ENCODE measurements at places on chromosomes 12 and 14.

DNA sequence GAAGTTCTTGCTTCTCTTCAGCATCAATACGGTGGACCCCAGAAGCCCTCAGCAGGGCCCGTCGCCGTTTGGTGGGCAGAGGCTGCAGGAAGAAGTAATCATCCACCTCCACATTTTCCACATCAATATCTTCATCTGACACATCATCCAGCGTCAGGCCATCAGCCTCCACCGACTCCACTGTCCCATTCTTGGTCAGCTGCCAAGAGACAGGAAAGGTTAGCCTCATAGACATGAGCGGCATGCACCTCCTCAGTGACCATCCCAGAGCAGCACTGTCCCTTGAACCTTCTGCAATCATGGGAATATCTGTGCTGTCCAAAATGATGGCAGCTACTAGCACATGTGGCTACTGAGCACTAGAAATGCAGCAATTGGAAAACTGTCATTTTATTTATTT, 15.6 kb downstream of the CSRNP2 start:
- DNase-seq, result no peak

DNA sequence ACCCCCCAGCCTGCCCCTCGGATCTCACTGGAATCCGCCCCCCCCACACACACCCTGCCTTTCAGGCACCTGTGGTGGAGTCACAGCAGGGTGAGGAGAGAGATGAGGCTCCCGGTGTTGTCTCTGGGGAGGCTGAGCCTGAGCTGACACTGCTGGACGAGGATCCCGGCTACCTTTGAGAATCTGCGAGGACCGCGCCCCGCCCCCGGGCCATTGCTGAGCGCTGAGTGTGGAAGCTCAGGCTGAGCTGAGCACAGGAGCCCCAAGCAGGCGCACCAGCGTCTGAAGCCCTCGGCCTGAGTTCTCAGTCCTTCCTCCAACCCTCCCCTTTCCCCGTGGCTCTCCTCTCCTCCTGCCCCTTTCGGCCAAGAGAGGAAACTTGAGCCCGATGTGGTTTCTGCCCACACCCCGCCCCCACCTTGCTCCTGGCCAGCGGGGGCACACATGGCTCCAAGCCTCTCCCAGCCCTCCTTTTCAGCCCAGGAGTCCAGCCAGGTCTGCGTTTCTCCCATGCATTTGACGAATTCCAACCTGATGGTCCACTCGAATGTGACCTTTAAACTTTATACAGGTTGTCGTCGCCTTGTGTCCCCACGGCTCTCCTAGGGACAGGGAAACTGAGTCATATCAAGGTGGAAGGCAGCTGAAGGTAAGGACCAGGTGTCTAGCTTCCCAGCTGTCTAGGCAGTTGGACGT, at the start of gene NFE2:
Gene NFE2 (minus strand): TSS at position 284 of the 696 bp plus-strand sequence. CDS start 5,767 bp downstream, outside the sequence.
- peak; percentile 87 for DNase-seq

DNA sequence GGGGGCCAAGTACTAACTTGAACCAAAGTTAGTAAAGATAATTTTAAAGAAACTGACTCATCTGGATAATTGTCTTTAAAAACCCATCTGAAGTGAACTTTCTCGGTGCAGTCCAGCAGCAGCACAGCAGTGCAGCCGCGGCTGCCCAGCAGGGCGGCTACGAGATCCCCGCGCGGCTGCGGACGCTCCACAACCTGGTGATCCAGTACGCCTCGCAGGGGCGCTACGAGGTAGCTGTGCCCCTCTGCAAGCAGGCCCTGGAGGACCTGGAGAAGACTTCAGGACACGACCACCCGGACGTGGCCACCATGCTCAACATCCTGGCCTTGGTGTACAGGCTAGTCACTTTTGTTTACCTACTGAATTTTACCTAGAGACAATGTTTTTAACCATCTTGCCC, 33.6 kb downstream of the KLC1 start:
- DNase-seq, result no peak

DNA sequence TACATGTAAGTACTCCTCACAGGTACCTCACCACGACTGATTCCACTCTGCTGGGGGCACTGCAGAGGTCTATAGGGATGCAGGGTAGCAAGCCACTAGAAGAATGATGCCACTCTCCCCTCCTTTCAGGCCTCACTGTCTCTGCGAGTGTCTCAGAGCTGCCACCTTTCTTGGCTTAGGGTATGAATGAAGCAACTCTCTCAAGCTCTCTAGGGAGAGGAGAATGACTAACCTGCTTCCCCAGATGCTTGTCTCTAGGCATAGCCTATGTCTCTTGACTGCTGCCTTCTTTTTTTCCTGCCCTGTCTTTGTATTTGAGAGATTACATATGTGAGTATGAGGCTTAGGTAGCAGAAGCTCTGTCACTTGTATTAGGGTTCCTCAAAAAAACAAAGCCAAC, 566.5 kb upstream of the ATP2B1 start:
- no peak for DNase-seq

GRCh38 chr14:93977790-93978581, 1.6 kb upstream of the ASB2 start:
- DNase-seq, result no peak

DNA sequence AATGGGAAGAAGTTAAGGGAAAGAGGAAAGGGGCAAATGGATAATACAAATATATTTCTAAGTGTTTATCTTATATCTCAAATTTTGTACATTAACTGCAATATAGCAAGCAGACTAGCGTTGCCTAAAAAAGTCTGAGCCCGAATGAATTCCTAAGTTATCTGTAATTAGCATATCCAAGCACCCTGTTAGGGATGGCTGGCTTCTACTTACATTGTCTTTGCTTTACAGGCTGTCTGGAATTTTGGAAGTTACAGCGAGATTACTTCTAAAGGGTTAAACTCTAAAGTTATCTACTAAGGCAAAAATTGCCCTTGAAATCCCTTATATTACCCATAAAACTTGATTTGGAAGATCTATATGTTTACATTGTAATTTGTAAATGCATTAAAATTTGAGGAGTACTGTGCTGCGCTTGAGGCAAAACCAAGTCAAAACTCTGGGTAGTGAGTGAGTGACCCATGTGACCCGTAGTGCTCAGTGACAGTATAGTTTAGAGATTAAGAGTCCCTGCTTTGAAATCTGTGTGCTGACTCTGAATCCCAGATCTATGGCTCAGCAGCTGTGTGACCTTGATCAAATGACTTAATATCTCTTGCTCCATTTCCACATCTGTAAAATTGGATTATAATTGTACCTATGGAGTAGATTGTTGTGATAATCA, 17.3 kb upstream of the LIN7A start:
- no peak for DNase-seq

DNA sequence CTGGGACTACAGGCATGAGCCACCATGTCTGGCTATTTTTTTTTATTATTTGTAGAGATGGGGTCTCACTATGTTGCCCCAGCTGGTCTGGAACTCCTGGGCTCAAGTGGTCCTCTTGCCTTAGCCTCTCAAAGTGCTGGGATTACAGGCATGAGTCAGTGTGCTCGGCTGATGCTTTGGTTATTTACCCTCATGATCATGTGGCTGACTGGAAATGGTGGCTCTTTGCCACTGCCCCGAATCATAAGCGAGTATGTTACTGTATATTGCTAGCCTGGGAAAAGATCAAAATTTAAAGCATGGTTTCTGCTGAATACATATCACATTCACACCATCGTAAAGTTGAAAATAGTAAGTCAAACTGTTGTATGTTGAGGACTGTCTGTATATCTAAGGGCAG, 101.1 kb downstream of the RGS6 start:
- DNase-seq, result no peak

GRCh38 chr14:23877538-23878180, 75.9 kb upstream of the DHRS4 start:
- no peak for DNase-seq

DNA sequence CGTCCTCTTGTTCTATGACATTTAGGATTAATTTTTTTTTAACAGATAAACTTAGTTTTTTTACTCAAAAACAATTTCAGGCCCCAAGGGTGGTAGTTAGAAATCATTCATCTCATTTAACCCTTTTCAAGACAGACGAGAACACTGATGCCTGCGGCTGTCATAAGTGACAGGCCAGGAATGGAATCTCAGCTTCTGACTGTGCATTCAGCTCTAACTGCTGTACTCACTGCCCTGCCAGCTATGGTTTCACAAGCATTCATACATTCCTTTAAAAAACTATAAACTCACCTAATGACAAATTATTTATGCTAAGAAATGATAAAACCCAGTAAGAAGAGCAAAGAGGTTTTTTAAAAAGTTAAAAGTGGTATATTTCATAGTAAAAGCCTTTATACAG, 8.8 kb downstream of the DENND5B start:
- DNase-seq, result no peak
